ENCODE measurements at places on chromosomes 2 and 18. TPM values are rescaled to one million over a fixed set of nuclear protein-coding genes. Genes with fewer than 3 reads are reported as not detected.
A peak's percentile ranks its signal among the peaks of the same experiment; 100 is the strongest.

DNA sequence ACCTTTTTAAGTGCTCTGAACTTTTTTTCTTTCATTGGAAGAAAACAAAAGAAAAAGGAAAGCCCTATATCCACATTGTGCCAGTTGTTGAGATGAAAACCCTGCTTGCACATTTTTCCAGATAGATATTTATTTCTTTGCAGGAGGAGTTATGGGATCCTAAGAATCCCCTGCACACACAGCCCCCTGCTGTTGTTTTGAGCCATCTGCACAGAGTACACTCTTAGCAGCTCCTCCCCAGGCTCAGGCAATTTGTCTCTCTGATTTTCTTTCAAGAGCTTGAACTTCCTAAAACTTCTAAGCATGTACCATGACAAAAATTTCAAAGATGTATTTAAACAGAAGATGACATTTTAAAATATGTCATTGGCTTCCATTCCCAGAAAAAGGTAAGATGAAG lies 436.9 kb downstream of the METTL4 start:
- DNase-seq: no peak

The BBS5 gene
- total RNA-seq: 13.5 TPM

DNA sequence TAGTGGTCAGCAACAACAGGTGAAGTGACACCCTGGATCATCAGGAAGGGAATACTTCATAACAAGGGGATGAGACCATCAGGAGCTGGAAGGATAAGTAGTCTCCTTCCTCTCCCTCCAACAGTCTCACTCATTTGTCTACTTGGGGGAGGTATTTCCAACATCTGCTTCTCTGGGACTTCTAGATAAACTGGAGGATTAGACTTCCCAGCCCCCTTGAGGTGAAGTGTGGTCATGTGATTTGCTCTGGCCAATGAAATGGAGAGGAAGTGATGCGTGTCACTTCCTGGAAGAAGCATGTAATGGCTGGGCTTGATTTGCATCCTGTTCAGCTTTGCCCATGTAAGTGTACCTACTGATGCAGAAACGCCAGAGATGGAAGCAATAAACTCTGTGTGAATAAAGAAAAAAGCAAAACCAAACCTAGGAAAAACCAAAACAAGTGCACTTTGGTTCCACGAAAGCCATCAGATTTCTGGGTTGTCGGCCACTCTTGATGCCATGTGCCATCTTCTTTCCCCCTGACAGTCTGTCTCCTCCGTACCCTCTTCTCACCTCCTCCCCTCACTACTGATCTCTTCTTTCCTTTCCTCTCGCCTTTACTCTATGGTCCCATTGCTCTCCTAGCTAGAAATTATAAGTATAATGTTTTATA lies 76.1 kb upstream of the DNMT3A start:
- no peak for DNase-seq

GRCh38 chr2:109185338-109185737 lies 56.3 kb downstream of the SH3RF3 start:
- no peak for DNase-seq

GRCh38 chr2:113211226-113212105 lies 37.7 kb downstream of the PSD4 start:
- DNase-seq: no peak

- no peak for DNase-seq
These were observed 920.9 kb downstream of the NRXN1 start for GRCh38 chr2:50111067-50111466.

- no peak for DNase-seq
These were observed 303.1 kb downstream of the PTPRM start for GRCh38 chr18:7870266-7870665.

The MYL1 gene
- total RNA-seq: not detected

GRCh38 chr2:236888794-236889780 lies 196.6 kb upstream of the COPS8 start:
- DNase-seq: no peak

GRCh38 chr18:79008356-79008940 lies 28.8 kb downstream of the SALL3 start:
- no peak for DNase-seq

DNA sequence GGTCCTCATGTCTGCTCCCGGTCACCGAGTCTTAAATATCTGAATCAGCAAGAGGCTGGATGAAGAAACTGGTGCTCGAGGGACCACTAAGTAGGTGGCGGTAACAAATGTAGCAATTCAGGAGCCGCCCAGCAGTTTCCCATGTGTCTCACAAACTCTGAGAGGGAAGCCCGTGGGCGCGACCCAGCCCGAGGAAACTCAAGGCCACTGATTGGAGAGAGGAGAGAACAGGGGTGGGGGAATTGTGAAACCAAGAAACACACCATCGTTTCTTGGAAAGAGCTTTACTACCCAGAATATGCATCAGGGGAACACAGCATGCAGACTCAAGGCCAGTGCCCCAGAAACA lies 10.8 kb downstream of the MLPH start:
- peak; percentile 76 for DNase-seq

The MRPS9 gene
- total RNA-seq: 18.2 TPM

GRCh38 chr18:28116461-28116860 lies 60.5 kb downstream of the CDH2 start:
- DNase-seq: no peak

The VAMP5 gene
- 71.2 TPM for total RNA-seq

GRCh38 chr2:63735931-63736330 lies 105.8 kb upstream of the UGP2 start:
- DNase-seq: no peak

The ACVR1C gene
- total RNA-seq: 2.8 TPM

The STK16 gene
- 16.5 TPM for total RNA-seq

The DAW1 gene
- total RNA-seq: not detected

DNA sequence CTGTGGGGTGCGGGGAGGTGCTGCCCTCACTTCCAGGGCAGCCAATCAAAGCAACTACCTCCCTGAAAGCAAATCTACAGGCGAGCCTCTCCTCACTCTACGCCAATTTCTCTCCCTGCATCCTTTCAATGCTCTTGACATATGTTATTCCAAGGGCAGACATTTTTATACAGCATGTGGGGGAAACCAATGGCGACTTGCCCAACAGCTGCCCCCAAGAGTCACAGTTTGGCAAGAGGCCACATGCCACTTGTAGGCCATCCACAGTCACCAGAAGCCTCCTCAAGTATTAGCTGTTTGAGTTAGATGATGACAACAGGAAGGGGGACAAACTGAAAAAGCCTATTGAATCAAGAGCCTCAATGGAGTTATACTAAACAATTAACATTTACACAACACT lies 114.6 kb downstream of the MYO5B start:
- DNase-seq: no peak

The CCDC88A gene
- 59.8 TPM for total RNA-seq

DNA sequence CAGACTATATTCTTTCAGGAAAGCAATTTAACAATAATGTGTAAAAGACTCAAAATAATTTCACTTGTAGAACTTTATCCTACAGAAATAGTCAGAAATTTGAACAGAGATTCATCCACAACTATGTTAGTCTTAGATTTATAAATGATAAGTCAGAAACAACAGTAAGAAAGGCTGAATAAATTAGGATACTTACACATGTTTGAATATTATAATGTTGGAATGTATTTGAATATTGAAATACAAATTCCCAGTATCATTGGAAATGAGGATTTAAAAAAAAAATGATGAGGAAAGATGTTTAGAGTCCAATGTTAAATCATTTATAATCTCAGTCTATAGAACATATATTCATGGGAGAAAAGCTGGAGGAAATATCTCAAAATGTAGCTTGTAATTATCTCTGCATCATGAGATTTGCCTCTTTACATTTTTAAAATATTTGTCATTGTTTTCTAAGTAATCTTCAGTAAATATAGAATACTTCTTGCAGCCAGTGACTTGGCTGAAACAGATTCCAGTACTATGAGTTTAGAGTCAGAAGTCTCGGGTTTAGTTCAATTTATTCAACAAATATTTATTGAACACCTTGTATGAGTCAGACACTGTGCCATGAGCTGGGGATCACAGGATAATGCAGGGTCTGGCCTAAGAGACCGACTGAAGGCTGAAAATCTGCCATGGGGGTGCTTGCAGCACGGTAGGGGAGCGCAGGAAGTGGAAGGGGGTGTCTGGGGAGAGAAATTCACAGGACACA lies 32.3 kb downstream of the CXCR4 start:
- DNase-seq: no peak
